ENCODE measurements at places on chromosomes 7 and 10.

DNA sequence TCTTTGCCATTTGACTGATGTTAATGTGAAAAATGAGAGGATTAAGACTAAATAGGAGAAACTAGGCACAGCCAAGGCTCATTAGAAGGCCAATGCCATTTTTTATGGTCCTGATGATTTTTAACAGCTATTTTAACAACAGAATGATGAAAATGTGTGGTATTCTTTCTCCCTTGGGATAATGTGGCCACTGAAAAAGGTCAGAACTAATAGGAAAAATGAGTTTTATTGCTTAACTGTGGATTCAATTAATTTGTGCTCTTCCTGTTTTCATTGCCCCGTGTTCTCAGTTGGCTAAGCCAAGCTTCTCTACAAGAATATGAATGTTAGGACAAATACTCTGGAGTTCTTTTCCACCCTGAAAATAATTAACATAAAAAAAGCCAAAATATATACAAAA, 56.6 kb downstream of the BMPER start:
- DNase-seq, result no peak

DNA sequence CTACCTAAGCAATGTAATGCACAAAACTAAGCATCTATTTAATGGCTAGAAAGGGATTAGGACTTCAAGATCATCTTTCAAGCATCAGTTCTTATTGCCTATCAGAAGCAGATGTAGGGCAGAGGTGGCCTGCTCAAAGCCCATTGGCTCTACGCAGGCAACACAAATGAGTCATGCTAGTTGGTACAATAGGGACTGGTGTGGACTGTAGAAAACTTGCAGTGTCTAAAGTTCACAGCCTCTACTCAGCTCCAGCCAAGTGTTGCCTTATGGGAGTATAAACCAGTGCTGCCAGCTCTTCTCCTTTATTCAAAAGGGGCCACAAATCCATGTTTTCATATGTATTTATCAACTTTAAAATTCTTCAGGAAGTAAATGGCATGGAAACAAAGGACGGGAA, 31.7 kb downstream of the ASAH2 start:
- no peak for DNase-seq

GRCh38 chr10:13327534-13327933, 20.6 kb downstream of the SEPHS1 start:
- DNase-seq, result no peak

DNA sequence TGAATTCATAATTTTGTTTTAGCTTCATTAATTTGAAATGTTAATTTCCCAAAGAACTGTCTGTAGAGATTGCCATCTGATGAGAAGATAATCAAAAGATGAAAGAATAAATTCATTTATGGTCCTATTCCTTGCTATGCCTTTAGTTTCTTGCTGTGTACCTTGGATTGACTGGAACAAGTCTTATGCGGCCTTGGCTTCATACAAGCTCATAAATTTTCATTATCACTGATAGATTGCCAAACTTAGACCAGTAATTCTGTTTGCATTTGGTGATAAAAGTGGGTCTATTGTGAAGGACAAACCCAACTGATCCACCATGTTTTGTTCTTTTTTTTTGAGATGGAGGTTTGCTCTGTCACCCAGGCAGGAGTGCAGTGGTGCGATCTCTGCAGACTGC, 48.2 kb downstream of the ARID5B start:
- DNase-seq, result no peak

DNA sequence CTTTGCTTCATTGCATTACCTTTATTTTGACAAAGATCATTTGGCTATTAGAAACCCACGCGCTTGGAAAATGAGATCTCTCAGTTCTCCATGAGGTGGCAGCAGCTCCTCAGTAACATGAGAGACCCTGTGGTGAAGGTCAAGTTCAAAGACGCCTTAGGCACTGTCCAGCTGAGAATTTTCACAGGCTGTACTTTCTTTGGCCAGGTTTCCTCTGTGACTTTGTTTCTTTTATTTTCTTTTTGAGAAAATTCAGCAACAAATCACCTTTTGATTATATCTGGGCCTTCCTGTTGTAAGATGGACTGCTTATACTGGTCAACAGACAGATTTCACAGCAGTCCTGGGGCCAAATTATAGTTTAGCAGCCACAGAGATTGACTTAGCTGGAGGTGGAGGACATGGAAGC, 54.5 kb downstream of the RAB18 start:
- DNase-seq, result no peak

GRCh38 chr7:36344622-36345021, 45.0 kb upstream of the ANLN start:
- no peak for DNase-seq

GRCh38 chr10:49162761-49163310, 25.4 kb downstream of the TMEM273 start:
- DNase-seq, result no peak

- no peak for DNase-seq
These were observed 2.5 kb upstream of the ALOX5 start for GRCh38 chr10:45371560-45371959.

GRCh38 chr7:34165466-34165865, 260.1 kb downstream of the BMPER start:
- DNase-seq, result no peak

DNA sequence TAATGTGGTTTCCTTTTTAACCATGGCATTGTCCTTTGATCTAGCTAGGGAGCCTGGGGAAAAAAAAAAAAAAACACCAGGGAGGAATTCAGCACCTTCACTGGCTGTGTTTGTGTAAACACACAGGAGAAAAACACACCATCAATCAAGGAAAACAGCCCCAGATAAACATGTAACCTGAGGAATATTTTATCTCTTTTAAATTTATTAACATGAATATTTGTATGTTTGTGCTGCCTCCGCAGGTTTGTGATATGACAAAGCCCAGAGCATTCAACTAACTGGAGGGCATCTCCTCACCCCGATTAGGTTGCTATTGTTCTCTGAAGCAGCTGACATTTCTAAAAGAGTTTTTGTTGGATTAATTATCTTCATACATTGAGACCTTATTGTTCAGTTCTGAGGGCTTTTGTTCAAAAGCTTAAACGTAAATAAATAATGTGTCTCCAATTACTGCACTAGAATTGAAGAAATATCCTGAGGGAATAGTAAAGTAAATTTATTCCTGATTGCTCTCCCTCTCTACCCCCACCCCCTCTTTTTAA, 89.4 kb upstream of the SEMA3E start:
- DNase-seq, result no peak

DNA sequence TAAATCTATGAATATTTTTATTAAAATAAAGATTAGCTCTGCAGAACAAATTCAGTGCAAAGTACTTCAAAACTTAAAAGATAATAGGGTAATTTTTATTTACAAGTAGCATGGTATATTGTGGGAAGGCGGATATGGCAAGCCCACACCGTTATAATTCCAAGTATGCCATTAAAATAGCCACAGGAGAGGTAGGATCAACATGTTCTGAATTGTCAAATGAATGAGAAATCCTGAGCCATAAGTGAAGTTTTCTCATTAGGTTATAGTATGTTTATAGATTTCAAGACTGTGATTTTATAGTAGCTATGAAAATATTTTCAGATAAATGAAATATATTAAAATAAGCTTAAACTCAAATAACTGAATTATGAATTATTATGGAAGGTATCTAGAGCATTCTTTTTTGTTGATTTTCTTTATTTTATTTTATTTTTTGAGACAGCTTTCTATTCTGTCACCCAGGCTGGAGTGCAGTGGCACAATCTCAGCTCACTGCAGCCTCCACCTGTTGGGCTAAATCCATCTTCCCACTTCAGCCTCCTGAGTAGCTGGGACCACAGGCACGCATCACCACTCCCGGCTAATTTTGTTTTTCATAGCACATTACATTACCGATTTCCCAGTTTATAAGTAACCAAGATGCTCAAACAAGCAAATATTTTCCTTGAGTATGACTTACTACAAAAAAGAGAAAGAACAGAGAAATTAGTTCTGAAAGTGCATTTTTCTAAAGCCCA, 956.6 kb downstream of the GATA3 start:
- no peak for DNase-seq

DNA sequence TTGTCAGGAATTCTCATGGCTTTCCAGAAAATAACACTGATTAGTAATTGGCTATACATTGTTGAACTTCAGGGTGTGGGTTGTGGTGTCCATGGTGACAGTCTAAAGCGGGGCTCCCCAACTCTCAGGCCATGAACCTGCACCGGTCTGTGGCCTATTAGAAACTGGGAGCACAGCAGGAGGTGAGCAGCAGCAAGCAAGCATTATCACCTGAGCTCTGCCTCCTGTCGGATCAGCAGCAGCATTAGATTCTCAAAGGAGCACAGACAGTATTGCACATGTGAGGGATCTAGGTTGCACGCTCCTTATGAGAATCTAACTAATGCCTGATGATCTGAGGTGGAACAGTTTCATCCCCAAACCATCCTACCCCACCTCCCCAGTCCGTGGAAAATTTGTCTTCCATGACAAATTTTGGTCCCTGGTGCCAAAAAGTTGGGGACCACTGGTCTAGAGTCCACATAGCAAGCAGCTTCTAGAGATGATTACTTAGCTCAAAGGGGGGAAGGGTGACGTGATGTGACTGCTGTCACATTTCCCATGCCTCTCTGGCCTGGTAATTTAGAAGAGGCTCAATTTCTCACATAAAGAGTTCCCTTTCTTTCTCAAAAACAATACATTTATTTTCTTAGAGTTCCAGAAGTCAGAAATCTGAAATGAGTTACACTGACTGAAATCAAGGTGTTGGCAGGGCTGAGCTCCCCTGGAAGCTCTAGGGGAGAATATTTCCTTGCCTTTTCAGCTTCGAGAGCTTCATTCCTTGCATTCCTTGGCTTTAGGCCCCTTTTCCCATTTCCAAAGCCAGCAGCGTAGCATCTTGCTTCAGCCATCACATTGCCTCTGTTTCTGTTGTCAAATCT, 17.6 kb upstream of the FAM221A start:
- DNase-seq, result no peak

DNA sequence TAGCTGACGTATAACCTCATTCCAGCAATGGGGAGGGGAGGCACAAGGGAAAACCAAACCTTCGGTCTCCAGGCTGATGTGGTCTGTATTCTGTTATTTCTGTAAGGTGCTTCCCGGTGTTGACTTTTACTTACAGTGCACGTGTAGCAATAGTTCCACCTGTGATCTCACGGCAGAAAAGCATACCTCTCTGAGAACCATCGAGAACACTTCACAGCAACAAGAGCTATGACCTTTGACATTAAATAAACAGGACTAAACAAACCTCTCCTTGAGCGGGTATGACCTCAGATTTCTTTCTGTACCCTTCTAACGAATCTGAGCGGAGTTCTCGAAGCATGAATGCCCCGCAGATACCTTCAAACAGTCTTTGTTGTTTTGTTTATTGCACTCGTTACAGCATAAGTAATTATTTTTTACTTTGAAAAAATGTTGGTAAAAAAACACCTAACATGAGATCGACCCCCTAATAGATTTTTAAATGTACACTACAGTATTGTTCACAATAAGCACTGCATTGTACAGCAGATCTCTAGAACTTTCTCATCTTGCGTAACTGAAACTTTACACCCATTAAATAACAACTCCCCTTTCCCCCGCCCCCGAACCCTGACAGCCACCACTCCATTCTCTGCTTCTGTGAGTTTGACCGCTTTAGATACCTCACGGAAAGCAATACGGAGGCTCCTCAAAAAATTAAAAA, 282.3 kb downstream of the GATA3 start:
- DNase-seq, result no peak

DNA sequence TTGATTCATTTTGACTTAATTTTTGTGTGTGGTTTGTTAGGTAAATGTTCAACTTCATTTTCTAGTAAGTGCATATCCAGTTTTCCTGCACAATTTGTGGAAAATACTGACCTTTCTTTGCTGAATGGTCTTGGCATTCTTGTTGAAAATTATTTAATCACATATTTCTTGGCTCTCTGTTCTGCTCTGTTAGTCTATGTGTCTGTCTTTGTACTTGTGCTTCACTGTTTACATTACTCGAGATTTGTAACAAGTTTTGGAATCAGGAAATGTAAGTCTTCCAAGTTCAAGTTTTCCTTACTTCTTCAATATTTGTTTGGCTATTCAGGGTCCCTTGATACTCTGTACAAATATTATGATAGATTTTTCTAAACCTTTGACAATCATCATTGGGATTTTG, 838.2 kb upstream of the POM121L12 start:
- DNase-seq, result no peak

DNA sequence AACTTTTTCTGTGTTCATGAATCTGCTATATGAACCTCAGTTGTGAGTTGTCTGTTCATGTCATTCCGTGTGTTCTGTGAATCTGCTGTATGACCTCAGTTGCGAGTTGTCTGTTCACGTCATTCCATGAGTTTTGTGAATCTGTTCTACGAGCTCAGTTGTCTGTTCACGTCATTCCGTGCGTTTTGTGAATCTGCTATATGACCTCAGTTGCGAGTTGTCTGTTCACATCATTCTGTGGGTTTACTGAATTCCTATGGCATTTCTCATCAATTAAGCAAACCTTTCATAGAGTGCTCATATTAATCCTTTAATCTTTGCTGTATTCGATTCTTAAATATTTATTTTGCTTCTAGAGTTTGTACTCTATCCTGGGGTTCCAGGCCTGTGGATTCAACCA, 150.6 kb downstream of the DIP2C start:
- DNase-seq, result no peak

- DNase-seq, result no peak
These were observed 654 bp downstream of the MUC3A start for GRCh38 chr7:100949933-100950443.

- no peak for DNase-seq
These were observed 37.8 kb downstream of the CLRN3 start for GRCh38 chr10:127854769-127855590.

- no peak for DNase-seq
These were observed 91.0 kb downstream of the TRIM24 start for GRCh38 chr7:138551102-138551501.

- no peak for DNase-seq
These were observed 586.1 kb downstream of the SDK1 start for GRCh38 chr7:3887096-3887690.

DNA sequence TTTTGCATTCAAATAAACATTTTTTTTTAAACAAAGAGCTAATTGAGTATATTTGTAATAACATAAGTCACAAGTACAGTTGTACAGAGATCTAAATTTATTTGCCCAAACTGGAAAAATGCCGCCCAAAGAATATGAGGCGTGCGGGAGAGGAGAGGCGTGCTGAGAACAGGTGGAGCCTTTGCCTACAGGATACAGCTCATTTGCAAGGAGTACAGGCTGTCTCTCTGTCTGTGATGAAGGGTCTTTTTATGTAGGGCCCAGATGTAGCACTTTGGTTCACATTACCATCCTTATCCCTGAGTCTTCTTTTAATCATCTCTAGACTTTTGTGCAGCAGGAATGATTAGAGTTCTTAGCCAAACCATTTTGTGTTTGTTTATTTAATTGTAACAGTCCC, 58.2 kb downstream of the POU6F2 start:
- no peak for DNase-seq

All from CD4-positive, CD25-positive, alpha-beta regulatory T cell (primary cell).